ENCODE measurements at places on chromosomes 12 and 14.

DNA sequence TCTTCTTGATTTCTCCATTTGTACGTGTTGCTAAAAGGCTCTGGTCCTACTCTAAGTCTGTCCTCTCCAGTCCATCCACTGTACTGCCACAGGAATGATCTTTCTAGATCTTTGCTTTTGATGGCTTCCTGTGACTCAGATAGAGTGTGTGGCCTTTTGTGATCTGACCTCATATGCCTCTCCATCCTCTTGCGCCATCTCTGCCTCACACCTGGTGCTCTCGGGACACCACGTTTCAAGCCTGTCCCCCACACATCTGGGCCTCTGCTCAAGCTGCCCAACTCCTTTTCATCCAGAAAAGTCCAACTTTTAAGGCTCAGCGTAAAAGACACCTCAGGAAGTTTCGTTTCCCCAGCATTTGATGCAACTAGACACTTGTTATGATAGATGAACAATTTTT lies 39.0 kb downstream of the DCAF4 start:
- no peak for DNase-seq

DNA sequence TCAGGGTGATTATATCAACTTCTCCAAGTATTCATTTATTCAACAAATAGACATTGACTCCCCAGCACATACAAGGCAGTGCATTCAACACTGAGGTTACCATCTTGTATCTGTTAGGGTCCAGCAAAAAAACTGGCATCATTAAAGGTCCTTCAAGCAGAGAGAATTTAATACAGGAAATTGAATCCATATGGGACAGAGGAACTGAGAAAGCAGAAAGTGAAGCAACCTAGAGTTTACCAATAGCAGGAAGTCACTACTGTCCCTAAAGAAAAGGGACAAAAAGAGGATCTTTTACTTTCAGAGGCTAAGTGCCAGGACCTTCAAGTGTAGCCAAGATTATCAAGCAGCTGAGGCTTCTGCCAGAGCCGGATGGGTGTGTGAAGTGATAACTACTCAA lies 237.8 kb upstream of the TBX3 start:
- DNase-seq, result no peak

- no peak for DNase-seq
Measured at GRCh38 chr12:107395817-107396216, 289.8 kb upstream of the PWP1 start.

DNA sequence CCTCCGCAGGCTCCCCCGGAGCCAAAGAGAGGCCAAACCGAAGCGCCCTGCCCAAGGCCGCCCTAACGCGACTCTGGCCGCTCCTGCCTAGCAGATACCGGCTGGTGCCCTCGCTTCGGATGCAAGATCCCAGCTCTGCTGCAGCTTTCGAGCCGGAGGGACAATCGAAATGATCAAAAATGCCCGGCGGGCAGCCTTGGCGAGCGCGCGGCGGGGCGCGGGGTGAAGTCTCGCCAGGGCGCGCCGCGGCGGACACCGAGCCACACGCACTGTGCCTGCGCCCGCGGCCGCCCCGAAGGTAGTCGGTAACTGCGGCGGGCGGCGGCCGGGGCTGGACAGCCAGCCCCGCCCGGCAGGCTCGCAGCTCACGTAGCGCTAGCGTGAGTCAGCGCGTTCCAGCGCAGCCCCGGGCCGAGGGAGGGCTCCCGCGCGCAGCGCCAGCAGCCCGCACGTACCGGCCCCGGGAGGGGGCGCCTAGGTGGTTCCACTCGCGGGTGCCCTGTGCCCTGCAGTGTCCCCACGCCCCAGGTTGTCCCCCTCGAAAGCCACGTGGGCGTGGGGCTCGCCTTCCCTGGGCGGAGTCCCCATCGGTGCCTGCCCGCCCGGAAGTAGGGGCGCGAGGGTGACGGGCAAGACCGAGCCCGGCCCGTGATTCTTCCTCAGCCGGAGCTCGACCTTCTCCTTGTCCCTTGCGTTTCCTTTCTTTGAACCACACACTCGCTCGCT lies 109.2 kb upstream of the EGLN3 start:
- DNase-seq, result peak; percentile 70

GRCh38 chr12:108399514-108399913 lies 60.4 kb upstream of the CMKLR1 start:
- DNase-seq, result no peak

DNA sequence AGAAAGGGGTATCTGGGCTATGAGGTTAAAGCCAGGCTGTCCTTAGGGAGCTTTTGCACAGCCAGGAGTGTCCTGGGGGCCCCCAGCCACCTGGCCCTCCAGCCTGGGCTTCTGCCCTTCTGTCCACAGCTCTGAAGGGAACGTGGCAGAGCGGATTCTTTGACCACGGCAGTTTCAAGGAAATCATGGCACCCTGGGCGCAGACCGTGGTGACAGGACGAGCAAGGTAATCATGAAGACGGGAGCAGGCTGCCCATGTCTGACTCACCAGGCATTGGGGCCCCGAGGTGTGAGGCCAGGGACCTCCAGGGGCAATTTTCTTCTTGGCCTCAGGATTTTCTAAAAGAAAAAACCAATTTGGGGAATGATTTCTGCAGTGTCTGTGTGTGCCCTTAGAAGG lies 53.1 kb downstream of the FOXN4 start:
- no peak for DNase-seq

DNA sequence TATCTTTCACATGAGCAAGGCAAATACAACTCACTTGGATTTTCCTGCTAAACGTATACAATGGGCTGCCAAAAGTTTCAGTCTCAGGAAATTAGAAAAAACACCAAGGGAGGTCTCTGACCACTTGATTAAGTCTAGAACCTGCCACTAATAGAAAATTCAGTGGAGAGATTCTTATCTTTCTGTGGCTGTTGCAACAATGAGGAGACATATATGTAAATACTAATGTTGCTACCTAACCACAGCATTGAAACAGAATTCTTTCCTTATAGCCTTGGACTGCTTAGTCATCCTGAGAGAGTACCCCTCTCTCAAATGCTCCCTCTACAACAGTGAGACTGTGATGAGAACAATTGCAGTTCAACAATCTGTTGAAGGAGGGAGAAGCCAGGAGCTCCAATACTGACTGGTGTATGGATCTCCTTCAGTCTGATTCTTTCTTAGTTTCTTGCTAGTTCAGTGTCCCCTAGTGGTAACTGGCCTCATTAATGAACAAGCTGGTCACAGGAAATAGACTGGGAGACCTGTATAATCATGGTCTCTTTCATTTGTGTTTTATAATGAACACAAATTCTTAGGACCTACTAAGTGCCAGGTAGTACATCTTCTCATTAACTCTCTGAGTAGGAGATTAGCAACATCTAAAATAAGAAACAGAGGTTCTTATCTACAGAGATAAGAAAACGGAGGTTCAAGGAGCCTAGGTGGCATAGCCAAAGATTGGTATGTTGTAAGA lies 164.5 kb downstream of the SLC38A4 start:
- peak; percentile 66 for DNase-seq

DNA sequence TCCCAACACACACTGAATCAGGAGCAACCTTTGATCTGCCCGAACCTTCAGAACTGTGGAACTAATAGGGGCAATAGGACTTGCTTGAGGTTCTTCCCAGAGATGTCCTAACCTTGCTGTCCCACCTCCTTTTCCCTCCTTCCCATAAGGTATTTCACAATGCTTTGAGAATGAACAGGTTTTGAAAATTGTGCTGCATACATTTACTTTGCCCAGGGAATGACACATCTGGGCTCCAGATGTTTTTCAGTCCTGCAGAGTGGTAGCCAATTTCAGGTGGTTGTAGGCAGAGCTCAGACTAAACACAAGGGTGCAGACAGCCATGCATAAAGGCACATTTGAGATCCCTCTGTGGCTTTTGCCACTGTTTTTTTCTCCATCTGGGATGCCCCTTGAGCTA lies 206.7 kb upstream of the PWP1 start:
- no peak for DNase-seq

- peak; percentile 76 for DNase-seq
Measured at GRCh38 chr14:22887260-22887989, 4.4 kb downstream of the REM2 start.

DNA sequence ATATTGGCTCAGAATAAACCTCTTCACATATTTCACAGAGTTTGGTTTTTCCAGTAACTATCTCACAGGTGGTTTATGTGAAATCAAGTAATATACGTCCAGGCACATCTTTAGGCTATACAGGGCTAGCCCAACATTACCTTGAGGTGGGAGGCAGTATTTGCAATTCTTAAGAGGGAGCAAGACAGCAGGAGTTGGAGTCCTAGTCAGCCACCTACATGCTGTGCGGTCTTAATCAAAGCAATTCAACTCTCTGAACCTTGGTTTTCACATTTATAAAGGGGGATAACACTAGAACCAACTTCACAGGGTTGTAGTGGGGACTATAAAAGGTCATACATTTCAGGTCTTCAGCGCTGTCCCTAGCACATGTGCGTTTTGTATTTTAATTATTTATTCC lies 73.5 kb upstream of the FICD start:
- DNase-seq, result no peak

- no peak for DNase-seq
Measured at GRCh38 chr12:83089575-83089974, 402.9 kb downstream of the TMTC2 start.

DNA sequence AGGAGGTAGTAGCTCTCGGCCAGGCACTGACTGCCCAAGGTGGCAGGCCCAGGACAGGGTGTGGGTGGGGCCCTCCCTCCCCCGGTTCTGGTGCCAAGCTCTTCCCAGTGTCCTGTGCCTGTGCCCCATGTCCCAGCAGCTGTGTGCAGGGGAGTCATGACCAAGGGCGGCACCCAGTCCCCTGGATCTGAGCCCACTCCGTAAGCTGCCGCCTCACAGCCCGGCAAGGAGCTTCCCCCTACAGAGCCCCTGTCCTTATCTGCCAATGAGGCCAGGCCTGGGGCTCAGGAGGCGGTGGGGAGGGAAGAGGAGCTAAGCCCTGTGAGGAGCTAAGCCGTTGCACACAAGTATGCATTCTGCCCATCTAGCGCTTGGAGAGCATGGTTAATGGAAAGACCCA lies 5.6 kb upstream of the C14orf180 start:
- DNase-seq, result no peak

DNA sequence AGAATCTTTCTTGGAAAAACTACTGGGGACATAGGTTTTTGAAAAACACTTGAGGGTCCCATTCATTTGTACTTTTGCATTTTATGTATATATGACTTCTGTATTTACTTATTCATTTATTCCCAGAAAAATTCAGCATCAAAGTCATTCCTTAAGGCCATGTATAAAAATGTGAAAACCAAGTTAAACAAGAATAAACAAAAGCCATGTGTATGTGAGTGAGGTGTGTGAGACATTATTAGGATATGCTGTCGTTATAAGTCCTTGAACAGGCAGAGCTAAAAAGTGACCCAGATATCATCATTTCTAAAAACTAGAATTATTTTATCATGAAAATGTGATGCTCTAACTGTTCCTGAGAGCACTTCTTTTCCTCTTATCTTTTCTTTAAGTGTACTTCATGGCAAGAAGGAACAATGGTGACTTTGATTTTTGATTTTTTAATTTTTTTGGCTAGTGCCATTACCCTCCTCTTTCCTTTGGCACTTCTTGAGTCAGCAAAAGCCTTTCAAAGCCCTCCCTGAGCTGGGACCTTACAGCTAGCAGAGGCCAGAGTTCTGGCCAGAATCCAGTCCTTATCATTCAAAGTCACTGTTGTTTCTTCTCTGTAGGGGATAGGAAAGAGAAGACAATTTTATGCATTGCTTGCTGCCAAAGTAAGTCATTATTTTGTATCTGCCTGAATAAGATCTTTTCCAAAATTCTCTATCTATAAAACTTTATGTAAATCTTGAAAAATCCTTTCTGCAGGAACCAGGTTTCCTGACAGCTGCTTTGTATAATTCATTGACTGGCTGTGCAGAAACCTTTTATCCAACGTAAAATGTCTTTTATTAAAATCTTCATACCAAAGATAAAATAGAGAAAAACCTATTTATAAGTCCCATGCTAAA lies 419.7 kb upstream of the PRICKLE1 start:
- DNase-seq, result no peak

GRCh38 chr14:54488318-54488645 lies 498 bp downstream of the GMFB start:
- no peak for DNase-seq

DNA sequence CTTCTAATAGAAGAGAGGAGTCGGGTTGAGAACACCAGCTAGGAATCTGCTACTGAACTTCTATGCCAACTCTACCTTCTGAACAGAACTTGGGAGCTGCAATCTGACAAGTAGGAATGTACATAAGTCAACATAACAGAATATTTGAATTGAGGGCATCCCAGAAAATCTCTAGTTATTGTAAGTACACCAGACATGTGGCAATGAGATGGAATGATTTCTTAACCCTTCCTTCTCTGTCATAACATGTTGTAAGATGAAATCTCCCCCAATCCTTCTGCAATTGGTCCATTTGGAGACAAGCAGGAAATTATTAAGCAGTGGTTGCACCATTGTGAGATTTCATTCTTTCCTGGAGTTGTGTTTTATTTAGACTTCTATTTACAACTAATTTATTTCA lies 68.7 kb upstream of the TMPO start:
- DNase-seq, result no peak

DNA sequence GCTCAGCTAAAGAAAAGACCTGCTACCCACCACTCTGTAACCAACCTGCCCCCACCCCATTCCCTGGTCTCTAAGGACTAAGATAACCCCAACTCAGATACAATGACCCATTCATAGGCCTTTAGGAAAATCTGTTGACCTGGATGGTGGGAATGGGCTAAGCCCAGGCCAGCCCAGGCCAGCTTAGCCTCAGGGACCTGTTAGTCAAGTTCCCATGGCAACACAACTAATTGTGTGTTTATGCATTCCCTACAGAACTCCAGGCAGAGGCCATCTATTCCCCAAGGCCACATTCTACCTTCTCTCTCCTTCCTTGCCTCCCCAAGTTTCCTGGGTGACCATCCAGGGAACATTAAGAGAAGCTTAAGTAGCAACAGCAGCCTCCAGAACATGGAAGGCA lies 16.1 kb upstream of the KRT8 start:
- DNase-seq, result no peak

GRCh38 chr12:6205144-6205539 lies 4.9 kb downstream of the CD9 start:
- DNase-seq, result no peak

GRCh38 chr12:76274420-76275083 lies 73.7 kb downstream of the BBS10 start:
- no peak for DNase-seq

DNA sequence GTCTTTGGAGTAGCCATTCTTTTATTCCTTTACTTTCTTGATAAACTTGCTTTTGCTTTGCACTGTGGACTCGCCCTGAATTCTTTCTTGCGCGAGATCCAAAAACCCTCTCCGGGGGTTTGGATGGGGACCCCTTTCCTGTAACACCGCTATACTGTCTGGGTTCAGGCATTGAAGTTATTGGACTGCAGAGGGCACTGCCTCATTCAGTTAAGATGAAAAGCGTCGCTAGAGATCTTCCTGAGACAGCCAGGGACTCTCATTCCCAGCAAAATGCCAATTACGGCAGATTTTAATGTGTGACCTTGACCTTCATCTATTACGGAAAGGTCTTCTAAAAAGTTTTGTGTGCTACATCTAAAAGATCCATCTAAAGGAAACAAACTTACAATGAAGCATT lies 17.3 kb upstream of the RIMKLB start:
- DNase-seq, result no peak

- no peak for DNase-seq
Measured at GRCh38 chr14:23442721-23443356, 7.4 kb upstream of the MYH7 start.
